ENCODE measurements at places on chromosomes 16 and 17.

DNA sequence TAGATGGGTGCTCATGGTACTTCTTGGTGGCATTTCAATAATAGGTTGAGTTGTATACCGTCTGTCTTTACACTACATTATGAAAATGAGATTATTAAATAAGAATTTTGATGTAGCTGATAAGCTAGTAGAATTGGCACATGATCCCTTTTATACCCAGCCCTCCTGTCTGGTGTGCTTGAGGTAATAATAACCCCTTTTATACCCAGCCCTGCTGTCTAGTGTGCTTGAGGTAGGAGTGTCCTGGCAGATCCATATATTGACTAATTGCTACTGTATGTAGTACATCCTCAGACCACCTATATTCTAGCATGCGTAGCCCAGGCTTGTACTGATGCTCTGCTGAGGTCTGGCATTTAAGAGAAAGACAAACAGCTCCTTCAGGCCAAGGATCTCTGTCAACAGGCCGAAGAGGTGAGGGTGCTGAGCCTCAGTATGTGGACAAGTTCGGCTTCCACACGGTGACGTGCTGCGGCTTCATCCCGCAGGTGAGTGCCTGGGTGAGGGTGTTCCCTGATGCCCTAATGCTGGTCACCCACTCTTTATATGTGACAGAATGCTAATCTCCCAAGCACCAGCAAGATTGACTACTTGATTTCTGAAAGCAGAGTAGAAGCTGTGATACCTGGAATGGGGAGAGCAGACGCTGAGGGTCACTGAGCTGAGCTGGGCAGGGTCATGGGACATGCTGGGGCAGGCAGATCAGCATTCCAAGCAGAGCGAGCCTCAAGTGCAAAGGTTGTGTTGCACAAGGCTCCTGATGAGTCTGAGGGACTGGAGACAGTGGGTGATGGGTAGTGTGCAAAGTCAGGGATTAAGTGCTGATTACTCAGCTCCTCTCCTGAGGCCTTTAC, 5.7 kb downstream of the FN3K start:
- no peak for DNase-seq

DNA sequence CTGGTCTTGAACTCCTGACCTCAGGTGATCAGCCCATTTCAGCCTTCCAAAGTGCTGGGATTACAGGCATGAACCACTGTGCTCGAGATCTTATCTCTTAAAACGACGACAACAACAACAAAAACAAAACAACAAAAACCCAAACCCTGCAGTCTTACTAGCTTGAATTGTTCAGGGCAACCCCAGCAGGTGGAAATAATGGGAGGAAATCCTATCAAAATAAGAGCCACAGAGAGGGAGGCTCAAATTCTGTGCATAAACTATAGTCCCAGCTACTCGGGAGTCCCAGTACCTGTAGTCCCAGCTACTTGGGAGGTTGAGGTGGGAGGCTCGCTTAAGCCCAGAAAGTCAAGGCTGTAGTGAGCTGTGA, 16.5 kb upstream of the ATP6V0A1 start:
- DNase-seq, result no peak

GRCh38 chr17:78206298-78206697, 7.8 kb upstream of the BIRC5 start:
- no peak for DNase-seq

DNA sequence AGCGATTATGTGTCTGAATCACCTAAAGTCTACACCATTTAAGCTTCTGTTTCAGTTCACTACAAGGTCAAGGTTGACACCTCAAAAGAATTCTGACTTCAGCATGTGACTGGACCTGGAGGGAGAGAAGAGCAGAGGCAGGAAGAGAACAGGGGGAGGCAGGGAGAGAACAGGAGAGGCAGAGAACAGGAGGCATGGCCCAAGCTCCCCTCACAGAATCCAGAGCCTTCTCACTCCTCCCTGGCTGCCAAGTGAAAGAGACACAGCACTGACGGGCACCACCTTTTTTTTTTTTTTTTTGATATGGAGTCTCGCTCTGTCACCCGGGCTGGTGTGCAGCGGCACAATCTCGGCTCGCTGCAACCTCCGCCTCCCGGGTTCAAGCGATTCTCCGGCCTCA, 11.4 kb downstream of the GGA2 start:
- no peak for DNase-seq

DNA sequence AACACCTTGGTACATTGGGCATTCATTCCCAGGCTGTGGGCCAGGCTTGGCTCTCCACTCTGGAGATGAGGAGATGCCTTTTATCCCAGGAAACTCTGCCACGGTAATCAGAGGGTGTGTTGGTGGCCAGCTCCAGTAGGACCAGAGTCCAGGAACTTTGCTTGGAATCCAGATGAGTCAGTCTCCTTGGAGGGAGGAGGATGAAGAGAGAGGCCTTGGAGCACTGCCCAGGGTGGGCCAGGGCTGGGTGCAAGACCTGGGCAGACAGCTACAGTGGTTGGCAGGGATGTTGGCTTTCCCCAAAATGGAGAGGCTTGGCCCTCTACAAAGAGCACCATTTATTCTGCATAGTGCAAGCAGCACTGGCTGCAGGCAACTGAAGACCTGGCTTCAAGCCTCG, 209.0 kb downstream of the RGS9 start:
- no peak for DNase-seq

DNA sequence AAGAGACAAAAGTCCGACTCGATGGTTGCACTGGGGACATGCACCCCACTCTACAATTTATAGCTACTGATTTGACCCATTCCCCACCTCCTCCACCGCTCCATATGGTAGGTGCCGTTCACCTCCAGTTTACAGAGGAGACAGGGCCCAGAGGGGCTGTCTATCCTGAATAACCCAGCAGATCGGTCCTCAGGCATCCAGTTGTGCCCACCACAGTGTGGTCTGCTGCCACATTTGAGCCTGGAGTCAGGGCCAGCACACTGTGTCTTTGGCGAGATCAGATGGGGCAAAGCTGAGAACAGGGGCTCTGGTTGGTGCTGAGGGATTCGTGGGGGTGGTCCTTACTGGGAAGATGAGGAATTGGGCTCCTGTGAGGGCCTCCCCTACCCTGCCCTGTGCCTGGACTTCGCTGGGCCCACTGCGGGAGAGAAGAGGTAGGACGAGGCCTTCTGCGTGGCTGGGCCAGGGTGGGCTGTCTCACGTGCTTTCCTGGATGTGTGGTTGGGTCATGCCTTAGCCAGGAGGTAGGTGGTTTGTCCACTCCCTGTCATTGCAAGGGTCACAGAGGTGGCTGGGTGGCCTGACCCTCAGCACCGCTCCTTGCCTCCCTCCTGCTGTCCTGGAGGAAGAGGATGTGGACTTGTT, 2.8 kb downstream of the ADCY7 start:
- DNase-seq, result no peak

DNA sequence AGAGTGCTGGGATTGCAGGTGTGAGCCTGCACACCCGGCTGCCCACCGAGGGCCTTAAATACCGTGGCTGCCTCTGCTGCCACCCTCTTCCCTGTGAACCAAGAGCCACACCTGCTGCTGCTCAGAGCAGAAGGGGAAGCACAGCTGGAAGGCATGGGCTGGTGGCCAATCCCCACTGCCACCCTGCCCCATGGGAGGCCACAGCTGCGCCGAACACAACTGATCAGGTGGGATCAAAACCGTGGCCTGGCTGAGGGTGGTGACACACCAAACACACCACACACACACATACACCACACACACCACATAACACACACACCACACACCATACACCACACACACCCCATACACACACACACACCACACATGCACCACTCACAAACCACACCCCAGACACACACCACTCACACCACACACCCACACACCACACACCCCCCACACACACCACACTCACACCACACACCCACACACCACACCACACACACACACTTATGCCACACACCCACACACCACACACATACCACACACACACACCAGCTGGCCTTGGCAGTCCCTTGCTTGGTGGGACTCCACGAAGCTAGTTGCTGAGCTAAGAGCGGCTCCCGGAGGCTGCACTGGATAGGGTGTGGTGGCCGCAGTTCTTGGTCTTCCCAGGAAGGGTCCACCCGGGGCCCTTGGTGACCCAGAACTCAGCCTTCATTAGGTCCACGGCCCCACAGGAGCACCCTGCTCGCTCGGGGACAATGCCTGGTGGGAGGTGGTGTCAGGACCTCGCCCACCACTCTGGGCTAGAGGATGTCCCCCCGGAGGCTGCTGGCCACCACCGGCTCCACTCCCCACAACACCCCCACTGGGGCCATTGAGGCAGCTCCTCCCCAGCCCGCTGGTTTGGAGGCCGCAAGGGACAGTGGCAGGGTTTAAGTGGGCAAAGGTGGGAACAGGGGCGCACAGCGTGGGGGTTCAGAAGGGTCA, 14.9 kb downstream of the CEP131 start:
- no peak for DNase-seq

DNA sequence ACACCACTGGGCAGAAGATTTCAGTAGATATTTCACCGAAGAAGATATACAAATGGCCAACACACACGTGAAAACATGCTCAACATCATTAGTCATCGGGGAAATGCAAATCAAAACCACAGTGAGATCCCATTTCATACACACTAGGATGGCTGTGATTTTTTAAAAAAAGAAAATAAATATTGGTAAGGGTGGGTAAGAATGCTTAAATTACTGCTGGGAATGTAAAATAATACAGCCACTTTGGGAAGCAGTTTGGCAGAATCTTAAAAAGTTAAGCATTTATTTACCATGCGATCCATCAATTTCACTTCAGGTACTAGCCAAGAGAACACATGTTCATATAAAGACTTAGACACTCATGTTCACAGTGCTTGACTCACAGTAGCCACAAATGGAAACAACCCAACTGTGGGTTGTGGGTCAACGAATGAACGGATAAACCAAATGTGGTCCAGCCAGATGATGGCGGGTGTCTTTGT, 6.5 kb upstream of the C16orf74 start:
- DNase-seq, result peak; percentile 59

GRCh38 chr16:69417520-69418199, 6.8 kb upstream of the CYB5B start:
- DNase-seq, result no peak

- DNase-seq, result peak; percentile 57
Observed at GRCh38 chr17:38663125-38663751, 11.5 kb downstream of the EPOP start.

- peak; percentile 63 for DNase-seq
Observed at GRCh38 chr17:82492643-82493225, 26.8 kb upstream of the FOXK2 start.

DNA sequence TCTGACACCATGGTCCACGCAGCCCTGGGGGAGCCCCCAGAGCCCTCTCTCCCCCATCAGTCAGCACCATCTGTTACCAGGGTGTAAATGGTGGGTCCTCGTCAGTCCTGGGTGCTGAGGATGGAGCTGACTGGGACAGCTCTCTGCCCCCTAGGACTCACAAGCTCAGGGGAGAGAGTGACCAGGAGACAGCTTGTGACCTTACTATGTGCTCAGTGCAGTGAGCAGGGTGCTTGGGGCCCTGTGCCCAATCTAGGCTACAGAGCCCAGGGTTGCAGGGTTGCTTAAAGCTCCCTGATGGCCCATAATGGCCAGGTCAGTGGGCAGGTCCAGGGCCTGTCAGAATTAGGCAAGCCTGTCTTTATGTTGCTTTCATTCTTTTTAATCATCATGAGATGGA, 11.3 kb downstream of the MMP2 start:
- DNase-seq, result no peak

GRCh38 chr17:13986855-13987254, 82.4 kb upstream of the COX10 start:
- DNase-seq, result no peak

DNA sequence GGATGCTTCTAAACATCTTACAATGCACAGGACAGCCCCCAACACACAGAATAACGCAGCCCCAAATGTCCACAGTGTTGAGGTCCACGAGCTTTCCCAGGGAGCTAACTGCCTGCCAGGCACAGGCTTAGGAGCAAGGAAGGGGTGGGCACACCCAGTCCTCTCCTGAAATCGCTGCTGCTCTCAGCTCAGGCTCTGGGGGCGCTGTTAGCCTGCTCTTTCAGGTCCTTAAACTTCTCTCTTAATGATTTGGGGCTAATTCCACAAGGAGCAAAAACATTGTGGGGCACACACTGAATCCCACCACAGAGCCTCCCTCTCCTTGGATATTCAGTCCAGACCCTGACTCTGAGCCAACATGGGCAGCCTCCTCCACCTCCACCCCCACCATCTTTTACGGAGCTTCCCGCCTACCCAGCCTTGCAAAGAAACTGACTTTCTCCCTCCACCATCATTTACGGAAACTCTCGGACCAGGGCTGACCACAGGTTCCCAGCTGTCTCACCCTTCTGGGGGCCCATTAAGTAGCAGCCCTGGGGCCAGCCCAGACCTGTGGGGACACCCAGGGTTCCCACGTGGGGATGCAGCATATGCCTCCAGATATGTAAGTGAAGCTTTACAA, 1.1 kb downstream of the CD300H start:
- peak; percentile 53 for DNase-seq

DNA sequence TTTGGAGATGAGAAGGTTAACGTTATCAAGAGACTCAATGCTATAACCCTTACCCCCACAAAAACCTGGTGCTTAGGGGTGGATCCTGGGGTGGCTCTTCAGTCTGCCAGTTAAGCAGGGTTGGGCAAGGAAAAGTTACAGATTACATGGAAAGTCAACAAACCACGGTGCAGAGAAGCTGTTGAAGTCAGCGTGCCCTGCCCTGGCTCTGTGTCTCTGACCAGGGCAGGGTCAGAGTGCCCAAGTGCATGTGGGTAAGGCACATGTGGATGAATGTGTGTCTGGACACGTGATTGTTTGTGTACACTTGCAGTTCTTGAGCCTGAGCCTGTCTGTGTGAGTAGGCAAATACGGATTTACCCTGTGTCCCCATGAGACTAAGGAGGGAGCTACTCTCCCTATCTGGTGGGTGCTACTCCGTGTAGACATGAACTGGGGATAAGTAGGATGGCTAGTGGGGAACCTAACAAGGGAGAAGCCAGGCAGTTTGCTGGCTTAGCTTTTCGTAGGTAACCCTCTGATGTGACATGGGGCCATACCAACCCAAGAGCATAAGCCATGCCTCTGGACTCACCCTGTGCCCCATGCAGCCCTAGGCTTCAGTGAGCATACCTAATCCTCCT, 5.5 kb downstream of the IGFBP4 start:
- DNase-seq, result peak; percentile 43

DNA sequence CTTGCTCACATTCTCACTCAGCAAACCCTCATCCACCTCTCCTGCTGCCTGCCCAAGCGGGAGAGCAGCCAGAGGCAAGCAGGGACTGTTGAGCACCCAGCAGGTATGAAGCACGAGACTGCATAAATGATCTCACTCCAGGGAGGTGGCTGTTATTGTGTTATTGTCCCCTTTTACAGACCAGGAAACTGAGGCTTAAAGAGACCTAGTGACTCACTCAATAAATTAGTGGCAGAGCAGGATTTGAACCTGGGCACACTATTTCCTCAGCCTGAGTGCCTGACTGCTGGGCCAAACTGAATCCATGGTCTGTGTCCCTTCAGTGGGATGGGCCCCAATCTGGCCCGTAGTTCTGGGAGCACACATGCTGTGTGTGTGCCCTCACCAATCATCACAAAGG, 12.3 kb upstream of the MAP2K3 start:
- DNase-seq, result no peak

GRCh38 chr17:50925296-50925891, 59.2 kb upstream of the TOB1 start:
- DNase-seq, result no peak

- DNase-seq, result peak; percentile 64
Observed at GRCh38 chr16:85465328-85466303, 147.5 kb upstream of the GSE1 start.

GRCh38 chr16:72419638-72420037, 247.7 kb upstream of the PMFBP1 start:
- no peak for DNase-seq

All from cardiac fibroblast (primary cell).